H1 (cell line): ENCODE measurements at places on chromosomes 6 and 20. TPM values are rescaled to one million over a fixed set of nuclear protein-coding genes. Genes with fewer than 3 reads are reported as not detected.

Gene SPINT4
- not detected in 2 replicates for polyA plus RNA-seq

Gene PCMT1
- 76.2 and 84.3 TPM in 2 replicates for polyA plus RNA-seq

Gene TRIM40
- polyA plus RNA-seq, result not detected in 2 replicates

GRCh38 chr6:106204961-106205360 lies 118.8 kb downstream of the PRDM1 start:
- no peak for DNase-seq

GRCh38 chr6:112298816-112299281 lies 44.5 kb upstream of the LAMA4 start:
- no peak for DNase-seq

DNA sequence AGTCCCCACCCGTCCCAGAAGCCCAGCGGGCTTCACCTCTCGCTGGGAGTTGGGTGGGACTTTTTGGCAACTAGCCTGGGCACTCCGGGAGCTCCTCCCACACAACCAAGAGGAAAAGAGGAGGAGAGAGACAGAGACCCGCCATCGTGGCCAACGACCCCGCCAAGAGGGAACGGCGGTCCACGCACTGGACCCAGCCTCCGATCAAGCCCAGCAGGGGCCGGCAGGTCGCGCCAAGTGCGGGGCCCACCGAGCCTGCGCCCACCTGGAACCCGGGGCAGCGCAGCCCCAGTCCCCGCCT lies 3.0 kb upstream of the TMEM14C start:
- DNase-seq, result no peak

GRCh38 chr6:131041814-131042213 lies 21.2 kb downstream of the EPB41L2 start:
- DNase-seq, result no peak

DNA sequence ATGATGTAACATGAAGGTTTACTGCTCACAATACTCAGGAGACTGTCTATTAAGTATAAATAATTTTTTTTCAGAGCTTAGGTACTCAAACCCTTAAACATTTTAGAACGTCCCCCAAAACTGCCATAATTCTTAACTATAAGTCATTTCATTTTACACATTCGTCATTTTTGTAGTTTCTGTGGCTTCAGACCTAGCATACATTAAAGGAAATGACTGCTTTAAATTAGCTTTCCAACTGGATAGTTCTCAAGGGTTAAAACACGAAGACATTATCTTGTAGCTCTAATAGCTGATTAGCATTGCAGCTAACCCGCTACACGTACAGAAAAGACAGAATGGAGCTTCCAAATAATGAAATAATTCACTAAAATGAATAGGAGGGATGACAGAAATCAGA lies 24.9 kb upstream of the PLN start:
- no peak for DNase-seq

GRCh38 chr20:54199721-54200176 lies 8.1 kb upstream of the PFDN4 start:
- peak; percentile 70 for DNase-seq

GRCh38 chr20:38986663-38987062 lies 24.5 kb downstream of the DHX35 start:
- DNase-seq, result no peak
